ENCODE measurements at places on chromosomes 7 and 10.

DNA sequence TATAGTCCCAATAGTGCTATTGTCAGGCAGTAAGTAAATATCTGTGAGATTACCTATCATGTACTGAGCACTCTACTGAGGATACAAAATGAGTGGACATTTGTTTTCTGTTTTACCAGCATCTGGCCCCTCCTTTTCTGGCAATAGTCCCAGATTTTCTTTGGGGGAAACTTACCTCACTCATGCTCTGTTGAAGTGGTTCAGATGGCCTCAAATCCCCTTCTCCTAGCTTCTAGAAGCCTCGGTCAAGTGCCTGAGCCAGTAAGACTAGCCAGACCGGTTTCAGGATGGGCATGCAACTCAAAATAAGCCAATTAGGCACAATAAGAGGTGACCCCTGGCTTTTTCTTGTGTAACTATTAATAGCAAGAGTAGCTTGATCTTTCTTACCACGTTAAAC is 19.7 kb downstream of the TRDMT1 start:
- DNase-seq: no peak

- no peak for DNase-seq
Observed at GRCh38 chr10:31120961-31121685, 89.5 kb upstream of the ZNF438 start.

DNA sequence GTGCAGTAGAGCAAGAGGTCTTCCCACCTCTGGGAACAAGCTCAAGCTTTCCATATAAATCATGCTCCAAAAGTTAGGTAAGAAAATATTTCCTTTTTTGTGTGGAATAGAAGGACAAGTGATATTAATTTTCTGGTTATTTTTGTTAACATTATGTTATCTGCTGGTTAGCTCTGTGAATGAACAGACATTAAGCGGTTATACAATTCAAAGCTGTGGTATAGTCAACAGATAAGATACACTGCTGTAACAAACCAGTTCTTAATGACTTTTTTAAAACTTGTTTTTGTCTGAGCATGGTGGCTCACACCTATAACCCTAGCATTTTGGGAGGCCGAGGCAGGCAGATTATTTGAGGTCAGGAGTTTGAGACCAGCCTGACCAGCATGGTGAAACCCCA is 43.0 kb upstream of the PRKAR2B start:
- no peak for DNase-seq

GRCh38 chr7:46512891-46513413 is 591.9 kb upstream of the IGFBP3 start:
- no peak for DNase-seq

DNA sequence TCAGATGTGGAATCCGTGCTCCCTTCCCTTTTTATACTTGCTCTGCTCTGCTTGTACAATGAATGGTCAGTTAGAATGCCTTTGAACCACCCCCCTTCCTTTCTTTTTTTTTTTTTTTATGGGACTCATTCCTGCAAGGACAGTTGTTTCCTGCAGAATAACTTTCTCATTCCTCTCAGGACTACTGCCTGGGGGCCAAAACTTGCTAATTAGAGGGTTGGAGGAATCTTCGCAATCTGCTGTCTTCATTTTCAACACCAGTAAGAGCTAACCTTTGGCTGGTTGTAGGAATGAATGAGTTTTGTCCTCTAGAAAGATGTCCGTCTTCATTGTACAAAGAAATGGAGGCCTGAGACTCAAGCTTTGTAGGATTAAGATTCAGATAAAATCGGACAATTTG is 868.1 kb downstream of the LRMDA start:
- DNase-seq: no peak

DNA sequence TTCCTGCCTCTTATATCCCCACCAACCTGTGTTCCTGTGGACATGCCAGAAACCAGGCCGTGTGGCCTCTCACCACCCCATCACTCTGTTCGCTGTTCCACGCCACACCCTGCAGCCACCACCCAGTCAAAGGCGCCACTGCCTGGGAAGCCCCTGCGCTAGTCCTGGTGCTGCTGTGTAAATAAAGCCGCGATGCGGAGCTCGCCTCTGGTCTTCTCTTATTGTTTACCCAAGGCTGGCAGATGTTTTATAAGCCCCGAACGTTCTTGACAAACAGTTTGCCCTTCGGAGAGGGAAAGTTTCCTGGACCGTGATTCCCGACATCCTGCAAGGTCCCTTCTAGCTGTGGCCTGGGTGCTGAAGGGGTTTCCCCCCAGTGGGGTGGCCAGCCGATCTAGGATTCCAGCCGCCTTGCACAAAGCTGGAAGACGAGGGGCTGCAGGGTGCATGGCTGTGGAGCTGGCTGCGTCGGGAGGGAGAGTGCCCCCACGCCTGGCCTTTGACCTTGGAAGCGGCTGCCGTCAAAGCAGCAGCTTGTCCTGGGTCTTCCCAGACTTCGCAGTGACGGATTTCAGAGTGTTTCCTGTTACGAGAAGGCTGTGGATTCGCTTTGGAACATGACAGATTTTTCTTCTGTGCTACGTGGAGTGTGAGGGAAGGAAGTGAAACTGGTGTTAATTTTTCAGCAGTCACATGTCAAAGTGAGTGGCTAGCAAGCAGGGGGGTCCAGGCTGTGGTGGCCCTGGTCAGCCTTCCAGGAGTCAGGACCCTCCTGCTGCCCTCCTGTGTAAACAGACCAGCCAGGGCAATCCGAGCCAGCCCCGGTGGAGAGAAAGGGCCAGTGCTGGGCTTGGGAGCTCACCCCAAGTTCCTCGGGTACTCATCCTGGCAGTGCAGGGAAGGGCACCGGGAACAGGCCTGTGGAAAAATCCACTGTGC is 61.6 kb downstream of the LHPP start:
- DNase-seq: no peak
